Activated naive CD4-positive, alpha-beta T cell treated with Interleukin-2 at 50 U/mL for 16 hours (primary cell): ENCODE measurements at places on chromosomes 5 and 9.

GRCh38 chr5:149011084-149011483 is 51.8 kb downstream of the SH3TC2 start:
- DNase-seq: no peak

DNA sequence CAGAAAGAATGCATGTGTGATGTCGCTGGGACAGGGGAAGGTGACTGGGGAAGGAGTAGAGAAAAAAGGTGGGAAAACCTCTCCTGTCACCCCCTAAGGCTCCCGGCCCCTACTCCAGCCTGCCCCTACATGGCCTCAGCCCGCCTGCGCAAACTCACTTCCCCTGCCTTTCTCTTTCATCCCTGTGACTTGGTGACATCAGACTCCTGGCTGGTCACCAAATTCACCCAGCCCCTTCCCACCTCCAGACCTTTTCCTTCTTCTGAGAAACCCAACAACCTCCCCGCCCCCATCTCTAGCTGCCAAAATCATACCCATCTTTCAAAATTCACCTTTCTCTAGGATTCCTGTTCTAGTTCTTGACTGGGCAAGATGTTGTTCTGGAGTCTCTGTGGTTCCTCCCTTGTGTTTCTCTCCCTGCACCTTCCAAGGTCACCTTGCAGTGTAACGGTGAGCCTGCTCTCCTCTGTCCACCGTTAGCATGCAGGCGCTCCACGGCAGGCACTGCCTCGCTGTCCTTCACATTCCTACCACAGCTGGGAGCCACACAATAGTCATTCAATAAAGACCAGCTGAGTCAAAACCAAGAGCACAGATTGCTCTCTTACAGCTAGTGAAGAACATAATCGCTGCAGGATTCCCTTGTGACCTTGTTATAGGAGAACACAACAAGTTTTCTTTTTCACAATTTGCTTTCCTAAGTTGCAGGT is 134.5 kb downstream of the FANCC start:
- DNase-seq: no peak

GRCh38 chr5:17916446-17916845 is 282.2 kb downstream of the TAF11L14 start:
- no peak for DNase-seq

DNA sequence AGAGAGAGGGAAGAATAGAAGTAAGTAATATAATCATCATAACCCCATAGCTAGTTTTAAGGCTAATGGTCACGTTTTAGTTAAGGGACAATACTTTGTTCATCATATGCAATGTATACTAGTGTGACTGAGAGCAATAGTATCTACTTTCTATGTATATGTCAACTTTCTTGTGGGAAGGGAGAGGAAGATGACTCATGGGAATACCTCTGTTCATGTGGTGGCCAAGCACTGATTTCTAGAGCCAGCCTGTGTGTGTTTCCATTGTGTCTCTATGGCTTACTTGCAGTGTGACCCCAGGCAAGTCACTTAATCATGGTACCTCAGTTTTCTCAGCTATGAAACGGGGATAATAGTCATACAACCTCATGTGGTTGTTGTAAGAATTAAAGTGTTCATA is 639.6 kb downstream of the CETN3 start:
- DNase-seq: no peak

DNA sequence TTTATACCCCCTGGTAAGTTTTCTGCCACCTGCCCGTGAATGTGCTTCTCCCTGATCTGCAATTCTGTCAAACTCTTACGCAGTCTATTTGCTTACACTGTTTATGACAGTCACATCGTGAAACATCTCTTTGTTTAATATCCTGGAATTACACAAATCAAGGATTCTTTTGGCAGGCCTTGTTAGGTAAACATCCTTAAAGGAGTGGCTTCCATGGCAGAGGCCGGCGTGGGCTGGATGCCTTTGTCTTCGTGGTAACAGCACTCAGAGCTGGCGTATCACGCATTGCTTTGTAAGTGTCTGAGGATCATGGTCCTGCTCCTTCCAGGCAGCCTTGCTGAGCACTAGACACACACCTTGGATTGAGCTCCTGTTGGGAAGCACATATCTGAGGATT is 145.7 kb downstream of the IRX1 start:
- no peak for DNase-seq

DNA sequence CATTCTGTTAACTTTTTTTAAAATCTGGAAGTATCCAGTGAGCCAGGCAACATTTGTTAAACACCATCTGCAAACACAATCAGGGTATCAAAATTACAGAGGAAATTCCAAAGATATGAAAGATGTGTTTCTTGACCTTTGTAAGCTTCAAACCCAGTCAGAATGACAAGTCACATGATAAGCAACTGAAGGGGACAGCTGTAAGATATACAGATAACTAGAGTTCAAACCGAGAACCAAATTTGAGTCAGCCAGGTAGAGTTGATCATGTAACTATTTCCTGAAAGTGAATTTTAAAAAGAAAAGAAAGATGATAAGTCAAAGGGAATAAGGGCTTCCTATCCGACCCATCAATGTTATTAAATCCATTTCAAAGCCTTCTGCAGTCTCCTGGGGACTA is 196.2 kb downstream of the DEPDC1B start:
- DNase-seq: no peak

DNA sequence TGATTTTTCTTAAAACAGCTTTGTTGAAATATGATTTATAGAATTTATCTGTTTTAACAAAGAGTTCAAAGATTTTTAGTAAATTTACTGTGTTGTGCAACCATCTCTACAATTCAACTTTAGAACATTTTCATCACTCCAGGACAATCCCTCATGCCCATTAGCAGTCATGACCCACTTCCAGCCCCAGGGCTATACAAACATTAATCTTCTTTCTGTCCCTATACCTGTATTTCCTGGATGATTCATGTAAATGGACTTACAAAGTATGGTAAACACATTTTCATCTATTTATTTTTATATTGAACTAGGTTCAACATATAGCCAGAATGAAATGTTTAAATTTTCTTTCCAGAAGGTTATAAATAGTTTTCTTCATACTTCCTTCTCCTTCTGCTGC is 127.8 kb upstream of the CCDC180 start:
- DNase-seq: no peak
